ENCODE measurements at places on chromosomes 7 and 10. TPM values are rescaled to one million over a fixed set of nuclear protein-coding genes. Genes with fewer than 3 reads are reported as not detected.
A peak's percentile ranks its signal among the peaks of the same experiment; 100 is the strongest.

DNA sequence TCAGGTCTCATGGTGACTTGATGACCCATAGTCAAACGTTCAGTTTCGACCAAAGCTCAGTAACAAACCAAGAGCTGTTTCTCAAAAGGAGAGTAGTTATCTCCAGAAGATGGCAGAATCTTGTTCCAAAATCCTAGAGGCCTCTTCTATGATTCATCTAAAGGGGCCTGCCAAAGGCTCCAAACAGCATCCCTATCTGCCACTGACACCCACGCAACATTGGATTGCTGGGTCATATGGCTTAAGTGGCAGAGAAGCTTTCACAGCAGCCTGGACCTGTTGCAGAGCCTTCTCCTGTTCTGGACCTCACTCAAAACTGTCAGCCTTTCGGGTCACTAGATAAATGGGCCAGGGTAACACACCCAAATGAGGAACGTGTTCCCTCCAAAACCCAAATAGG is 54.0 kb upstream of the LRRC18 start:
- DNase-seq: no peak

DNA sequence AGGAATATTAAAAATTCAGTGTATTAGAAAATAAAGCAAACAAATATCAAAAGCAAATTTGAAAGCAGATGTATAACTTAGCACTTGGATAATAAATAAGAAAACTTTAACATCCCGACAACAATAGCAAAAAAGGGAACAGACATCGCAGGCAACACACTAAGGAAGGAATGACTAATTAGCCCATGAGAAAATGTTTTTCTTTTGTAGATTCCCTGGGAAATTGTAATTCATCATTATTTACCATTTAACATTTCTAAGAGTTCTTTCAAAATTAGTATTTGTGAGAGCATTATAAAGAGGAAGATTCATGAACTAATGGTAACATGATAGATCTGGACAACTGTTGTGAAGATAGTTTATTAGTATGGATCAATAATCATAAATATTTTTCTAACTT is 106.0 kb upstream of the STK17A start:
- no peak for DNase-seq

Gene WIPF3
- 2.3 TPM for total RNA-seq

DNA sequence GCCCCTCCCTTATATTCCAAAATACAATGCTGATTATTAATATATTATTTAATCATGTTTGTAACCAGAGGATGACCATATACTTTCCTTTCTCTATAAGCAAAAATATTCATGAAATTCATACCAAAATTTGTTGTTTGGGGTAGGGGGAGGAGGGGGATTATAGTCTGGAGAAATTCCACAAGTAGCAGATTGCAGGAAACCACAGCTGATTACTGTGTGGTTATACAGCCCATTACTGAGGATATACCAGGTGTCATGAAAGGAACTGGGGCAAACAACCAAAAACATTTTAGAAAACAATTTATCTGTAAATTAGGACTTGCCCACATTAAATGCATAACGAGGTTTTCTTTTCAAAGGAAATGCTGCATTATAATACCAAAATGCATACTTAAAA is 50.3 kb downstream of the SEMA3C start:
- DNase-seq: no peak

- no peak for DNase-seq
These were observed 25.7 kb upstream of the PLA2G12B start for GRCh38 chr10:72980348-72980747.

Gene CCL24
- total RNA-seq: 18.4 TPM

Gene HMX3
- total RNA-seq: 0.64 TPM

Gene FEZF1
- total RNA-seq: not detected

Gene GLI3
- 1.8 TPM for total RNA-seq

DNA sequence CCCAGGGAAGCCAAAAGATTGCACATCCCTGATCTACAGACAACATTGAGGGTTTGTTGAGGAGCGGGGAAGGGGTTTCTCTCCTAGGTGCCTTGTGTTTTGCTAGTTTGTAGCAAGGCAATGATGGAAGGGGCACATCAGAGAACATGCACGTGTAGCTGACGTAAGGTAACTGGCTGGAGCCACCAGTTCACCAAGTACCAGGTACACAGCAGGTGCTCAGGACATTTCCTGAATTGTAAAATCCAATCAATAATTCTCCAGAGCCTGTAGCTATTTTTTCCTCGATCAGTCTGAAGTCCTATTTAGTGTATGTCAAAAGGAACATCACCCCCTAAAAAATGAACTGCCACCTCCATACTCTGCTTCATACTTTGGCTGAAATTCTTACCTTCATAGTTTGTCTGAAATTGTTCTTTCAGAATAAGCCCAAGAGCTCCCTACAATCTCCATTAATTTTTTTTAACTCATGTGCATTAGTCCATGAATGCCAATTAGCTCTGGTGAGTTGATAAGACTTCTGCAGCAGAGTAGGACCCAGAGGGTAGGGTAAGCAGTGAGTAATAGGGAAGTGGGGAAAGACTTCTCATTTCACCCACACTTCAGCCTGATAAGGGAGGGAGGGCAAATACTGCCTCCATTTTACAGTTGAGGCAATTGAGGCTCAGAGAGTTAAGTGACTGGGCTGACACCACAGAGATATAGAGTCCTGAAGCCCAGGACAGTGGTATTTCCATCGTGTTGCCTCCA is 36.0 kb upstream of the SLC26A3 start:
- no peak for DNase-seq

Gene HABP2
- total RNA-seq: not detected

Gene KAT6B
- total RNA-seq: 18.7 TPM

GRCh38 chr10:121607310-121608055 is 9.2 kb upstream of the FGFR2 start:
- DNase-seq: no peak

GRCh38 chr10:17001961-17002749 is 127.5 kb downstream of the CUBN start:
- DNase-seq: peak; percentile 43

GRCh38 chr10:71975871-71976725 is 11.9 kb downstream of the CHST3 start:
- peak; percentile 62 for DNase-seq

GRCh38 chr10:61486738-61487396 is 33.7 kb upstream of the TMEM26 start:
- DNase-seq: no peak

- no peak for DNase-seq
These were observed 282.5 kb upstream of the POM121L12 start for GRCh38 chr7:52752891-52753290.

Gene UBTD1
- total RNA-seq: 3.2 TPM

DNA sequence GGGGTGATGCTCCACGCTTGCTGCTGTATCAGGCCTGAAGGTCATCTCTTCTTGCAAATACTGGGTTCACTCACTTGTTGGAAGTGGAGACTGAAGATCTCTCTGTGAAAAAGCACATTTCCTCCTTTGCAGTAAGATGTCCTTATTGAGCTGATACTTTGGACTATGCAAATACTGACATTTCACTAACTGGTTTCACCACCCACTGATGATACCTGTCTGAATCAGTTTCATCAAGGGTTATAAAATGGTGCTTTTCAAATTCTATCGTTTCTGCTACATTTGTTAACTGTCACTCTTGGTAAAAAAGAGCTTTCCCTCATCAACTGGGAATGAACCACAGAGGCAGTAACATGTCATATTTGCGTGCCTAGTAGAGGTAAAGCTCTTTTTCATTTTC is 35.5 kb downstream of the RAB19 start:
- DNase-seq: no peak

Gene DEPP1
- total RNA-seq: 11.1 TPM

Gene NPC1L1
- total RNA-seq: 0.11 TPM

Gene FXYD4
- total RNA-seq: 0.98 TPM

Gene LIPJ
- 0.16 TPM for total RNA-seq

Gene PTF1A
- not detected for total RNA-seq

DNA sequence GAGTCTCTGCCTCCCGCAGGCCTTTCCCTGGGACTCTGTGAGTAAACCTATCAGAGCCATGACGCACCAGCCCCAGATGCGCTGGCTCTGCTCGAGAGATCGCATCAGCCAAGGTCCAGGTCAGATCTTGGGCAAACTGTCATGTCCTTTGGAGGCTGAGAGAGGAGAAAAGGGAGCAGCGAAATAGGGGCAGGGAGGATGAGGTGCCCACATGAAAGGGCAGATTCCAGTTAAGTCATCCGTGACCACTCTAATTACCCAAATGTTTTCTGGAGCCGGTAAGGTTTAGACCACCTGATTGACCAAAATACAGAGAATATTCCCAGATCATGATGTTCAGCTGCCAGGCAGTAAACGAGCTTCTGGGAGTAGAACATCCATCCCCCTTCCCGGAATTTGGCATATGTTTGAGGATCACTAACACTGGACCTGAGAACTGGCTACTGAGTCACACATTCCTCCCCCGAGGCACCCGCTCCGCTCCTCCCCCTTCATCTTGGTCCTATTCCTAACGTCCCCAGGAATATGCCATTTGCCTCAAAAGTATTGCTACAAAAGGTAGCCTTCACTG is 88.0 kb downstream of the FGFR2 start:
- DNase-seq: no peak

Gene NODAL
- total RNA-seq: 0.17 TPM

Gene TMEM229A
- not detected for total RNA-seq

Gene CNPY1
- not detected for total RNA-seq

GRCh38 chr10:73404690-73405089 is 9.2 kb downstream of the ANXA7 start:
- DNase-seq: no peak

DNA sequence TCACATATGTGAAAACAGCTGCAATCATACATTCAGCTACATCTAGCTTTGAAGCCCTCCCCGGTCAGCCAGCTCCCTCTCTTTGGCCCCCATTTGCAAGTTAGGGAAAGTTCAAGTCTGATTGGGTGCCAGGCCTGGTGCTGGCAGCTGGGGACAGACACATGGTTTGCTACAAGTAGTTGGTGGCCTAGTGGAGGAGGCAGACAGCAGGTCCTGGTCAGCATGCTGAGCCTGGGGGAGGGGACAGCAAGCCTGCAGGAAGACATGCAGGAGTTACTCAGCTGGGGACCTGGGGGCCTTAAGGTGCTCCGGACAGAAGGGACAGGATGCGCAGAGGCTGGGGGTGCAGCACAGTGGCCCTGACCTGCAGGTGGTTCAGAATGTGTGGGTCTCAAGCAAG is 956.9 kb upstream of the ZNF722 start:
- DNase-seq: no peak

DNA sequence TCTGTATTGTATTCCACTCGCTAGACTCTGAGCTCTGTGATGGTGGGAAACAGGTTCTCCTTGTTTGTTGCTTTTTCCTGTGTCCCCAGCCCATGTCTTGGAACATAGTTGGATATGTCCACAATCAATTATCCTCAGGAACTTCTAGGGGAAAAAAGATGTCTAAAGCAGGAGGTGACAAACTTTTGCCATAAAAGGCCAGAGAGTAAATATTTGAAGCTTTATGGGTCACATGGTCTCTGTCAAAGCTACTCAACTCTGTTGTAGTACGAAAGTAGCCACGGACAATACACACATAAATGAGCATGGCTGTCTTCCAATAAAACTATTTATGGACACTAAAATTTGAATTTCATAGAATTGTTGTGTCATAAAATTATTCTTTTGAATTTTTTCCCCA is 220.5 kb downstream of the CHCHD3 start:
- no peak for DNase-seq

Gene CPSF4
- total RNA-seq: 39.2 TPM

Gene MMD2
- total RNA-seq: not detected

- no peak for DNase-seq
These were observed 175.6 kb downstream of the ELFN1 start for GRCh38 chr7:1845536-1846311.

DNA sequence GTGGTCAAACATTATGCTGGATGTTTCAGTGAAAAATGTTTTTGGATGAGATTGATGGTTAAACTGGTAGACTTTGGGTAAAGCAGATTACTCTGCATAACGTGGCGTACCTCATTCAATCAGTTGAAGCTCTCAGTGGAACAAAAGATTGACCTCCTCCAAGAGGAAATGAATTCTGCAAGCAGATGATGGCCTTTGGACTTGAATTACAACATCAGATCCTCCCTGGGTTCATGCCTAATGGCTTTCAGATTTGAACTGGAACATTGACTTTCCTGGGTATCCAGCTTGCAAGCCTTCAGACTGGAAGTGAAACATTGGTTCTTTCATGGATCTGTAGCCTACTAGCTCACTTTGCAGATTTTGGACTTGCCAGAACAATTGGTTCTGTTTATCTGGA is 169.3 kb upstream of the MALRD1 start:
- peak; percentile 21 for DNase-seq

Gene LBX1
- total RNA-seq: not detected

Gene RPEL1
- total RNA-seq: not detected

DNA sequence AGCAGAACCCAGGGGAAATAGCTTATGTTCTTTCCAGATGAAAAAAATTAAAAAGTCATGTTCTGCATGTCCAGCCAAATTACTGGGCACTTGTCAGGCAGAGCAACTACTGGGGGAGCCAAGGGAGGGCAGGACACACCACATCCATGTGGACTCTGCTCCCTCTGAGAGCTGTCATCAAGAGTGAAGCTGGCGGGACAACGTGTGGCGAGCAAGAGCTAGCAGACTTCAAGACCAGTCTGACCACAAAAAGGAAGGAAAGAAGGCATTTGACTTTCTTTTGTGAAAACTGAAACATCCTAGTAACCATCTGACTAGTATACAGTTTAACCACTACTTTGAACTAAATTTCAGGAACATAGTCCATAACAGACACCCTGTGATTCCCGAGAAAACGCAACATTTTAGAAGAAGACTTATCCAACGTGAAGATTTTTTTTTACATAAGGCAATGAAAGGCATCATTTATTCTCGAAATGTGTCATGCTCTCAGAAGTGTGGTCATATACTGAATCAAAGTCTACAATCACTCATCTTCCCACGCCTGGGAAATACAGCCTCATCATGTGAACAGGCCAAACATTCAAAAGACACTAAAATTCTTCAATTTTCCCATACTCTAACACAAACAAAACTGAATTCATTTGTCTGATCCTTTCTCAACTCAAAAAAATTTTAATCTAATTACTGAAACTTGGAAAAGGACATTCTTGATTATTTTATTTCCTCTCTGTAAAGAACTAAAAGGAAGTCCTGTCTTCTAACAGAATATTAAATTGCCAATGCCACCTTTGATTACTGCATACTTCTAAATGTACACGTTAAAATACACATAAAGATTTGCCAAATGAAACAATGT is 15.5 kb downstream of the CYTH3 start:
- DNase-seq: peak; percentile 32

GRCh38 chr7:16106300-16106699 is 315.0 kb downstream of the CRPPA start:
- no peak for DNase-seq
